ENCODE measurements at places on chromosomes 1 and 21. TPM values are rescaled to one million over a fixed set of nuclear protein-coding genes. Genes with fewer than 3 reads are reported as not detected.

The FMO2 gene
- 3.5 TPM for total RNA-seq

The KIRREL1 gene
- total RNA-seq, result 26.8 TPM

- DNase-seq, result no peak
Observed at GRCh38 chr1:211347077-211347844, 20.6 kb downstream of the TRAF5 start.

GRCh38 chr1:30319765-30320580 lies 403.4 kb downstream of the MATN1 start:
- no peak for DNase-seq

DNA sequence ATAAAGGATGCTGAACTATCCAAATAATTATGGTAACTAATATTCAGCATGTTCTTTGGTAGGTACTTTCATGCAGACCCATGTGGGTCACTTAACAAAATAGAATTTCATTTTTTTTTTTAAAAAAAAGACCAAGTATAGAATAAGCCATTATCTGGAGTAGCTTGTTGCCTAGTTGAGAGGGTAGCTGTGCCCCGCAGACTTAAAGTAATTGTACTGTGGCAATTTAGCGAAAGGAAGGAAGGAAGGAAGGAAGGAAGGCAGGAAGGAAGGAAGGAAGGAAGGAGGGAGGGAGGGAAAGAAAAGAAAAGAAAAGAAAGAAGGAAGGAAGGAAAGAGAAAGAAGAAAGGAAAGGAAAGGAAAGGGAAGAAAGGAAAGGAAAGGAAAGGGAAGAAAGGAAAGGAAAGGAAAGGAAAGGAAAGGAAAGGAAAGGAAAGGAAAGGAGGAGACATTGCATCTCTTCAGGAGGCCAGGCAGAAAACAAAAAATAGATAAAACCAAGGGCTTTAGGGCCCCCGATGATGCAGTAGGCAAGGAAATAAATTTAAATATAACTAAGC lies 35.3 kb upstream of the C1orf21 start:
- no peak for DNase-seq

- DNase-seq, result no peak
Observed at GRCh38 chr1:155645034-155645598, 35.1 kb downstream of the MSTO1 start.

DNA sequence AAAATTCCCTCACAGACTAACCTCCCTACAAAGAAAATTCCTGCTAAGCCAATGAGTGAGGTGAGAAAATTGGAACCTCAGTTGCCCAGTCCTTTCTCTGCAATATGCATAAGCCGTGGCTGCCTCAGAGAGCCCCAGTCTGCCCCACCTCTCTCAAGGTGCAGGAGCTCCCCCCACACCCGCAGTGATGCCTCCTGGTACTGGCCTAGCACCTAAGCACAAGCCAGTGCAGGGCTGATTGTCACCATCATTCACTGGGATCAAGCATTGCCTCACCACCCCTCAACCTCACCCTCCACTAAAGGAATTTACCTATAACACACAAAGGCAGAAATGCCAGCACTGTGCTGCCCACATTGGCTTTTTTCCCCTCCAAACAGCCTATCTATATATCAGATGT lies 56.9 kb downstream of the CD34 start:
- DNase-seq, result no peak
